H4 (cell line): ENCODE measurements at places on chromosomes 4 and X. TPM values are rescaled to one million over a fixed set of nuclear protein-coding genes. Genes with fewer than 3 reads are reported as not detected.

SERTM2 gene
- total RNA-seq, result 0.74 and 1.5 TPM in 2 replicates

CXCL1 gene
- total RNA-seq, result not detected in 2 replicates

GIMD1 gene
- total RNA-seq, result not detected in 2 replicates

CBLL2 gene
- total RNA-seq, result not detected in 2 replicates

PF4V1 gene
- not detected in 2 replicates for total RNA-seq

HSFX1 gene
- not detected in 2 replicates for total RNA-seq

PALLD gene
- total RNA-seq, result 82.3 and 92.1 TPM in 2 replicates

- no peak for DNase-seq
Measured at GRCh38 chrX:124737771-124738170, 391.4 kb downstream of the SH2D1A start.

- DNase-seq, result no peak
Measured at GRCh38 chr4:6124386-6125102, 75.8 kb downstream of the JAKMIP1 start.

GRCh38 chr4:131721883-131722282 lies 1427.2 kb upstream of the PCDH10 start:
- no peak for DNase-seq

DNA sequence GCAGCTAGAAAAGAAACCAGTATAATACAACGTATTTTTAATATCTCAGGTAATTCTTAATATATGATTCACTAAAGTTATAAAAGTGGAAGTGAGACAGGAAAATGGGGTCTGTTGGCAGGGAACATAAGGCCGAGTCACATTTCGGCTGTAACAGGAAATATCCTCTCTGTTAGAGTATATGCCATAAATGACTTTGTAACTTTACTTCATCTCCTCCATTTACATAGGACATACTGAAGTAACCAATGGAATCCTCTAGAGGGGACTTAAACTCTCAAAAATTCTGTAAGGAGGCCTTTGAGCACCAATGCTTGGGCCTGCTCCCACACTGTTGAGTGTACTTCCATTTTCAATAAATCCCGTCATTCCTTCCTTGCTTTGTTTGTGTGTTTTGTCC lies 71.3 kb downstream of the ANKRD17 start:
- peak; percentile 13 for DNase-seq

GRCh38 chr4:6783111-6783981 lies 819 bp downstream of the KIAA0232 start:
- peak; percentile 66 for DNase-seq

GRCh38 chrX:17465201-17465600 lies 90.2 kb downstream of the NHS start:
- DNase-seq, result no peak

- no peak for DNase-seq
Measured at GRCh38 chr4:161517941-161518340, 645.9 kb downstream of the FSTL5 start.

DNA sequence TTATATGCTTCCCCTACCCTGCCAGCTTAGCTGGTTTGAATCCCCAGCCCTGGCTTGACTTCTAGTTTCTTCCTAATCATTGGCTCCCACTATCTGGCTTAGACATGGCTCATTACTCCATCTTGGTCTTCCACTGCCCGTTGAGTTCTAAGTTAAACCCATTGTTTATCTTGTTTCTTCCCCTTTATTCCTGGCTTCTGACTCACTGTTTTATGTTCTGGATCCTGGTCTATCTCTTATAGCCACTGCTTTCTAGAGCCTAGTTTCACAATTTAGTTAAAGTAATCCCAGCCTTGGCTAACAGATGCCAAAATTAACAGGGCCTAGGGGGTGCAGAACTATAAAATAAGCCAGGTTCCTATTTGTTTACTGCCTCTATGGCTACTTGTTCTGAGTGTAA lies 120.9 kb downstream of the ARHGEF9 start:
- DNase-seq, result no peak

DNA sequence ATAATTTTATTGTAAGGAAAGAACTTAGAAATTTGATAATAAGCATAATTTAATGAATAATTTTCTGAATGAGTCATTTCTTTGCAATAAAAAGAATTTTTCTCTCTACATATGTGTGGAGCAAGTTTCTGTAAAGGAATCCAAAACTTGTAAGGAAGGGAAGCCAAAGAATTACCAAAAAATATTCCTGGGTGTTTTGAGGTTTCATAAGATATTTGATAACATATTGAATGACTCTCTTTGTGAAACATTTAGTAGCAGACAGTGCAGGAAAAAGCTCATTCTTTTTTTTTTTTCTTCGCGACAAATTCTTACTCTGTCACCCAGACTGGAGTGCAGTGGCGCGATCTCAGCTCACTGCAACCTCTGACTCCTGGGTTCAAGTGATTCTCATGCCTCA lies 469.0 kb upstream of the MAGEB2 start:
- no peak for DNase-seq

GRCh38 chrX:108313669-108314068 lies 124.6 kb downstream of the COL4A6 start:
- DNase-seq, result no peak

DNA sequence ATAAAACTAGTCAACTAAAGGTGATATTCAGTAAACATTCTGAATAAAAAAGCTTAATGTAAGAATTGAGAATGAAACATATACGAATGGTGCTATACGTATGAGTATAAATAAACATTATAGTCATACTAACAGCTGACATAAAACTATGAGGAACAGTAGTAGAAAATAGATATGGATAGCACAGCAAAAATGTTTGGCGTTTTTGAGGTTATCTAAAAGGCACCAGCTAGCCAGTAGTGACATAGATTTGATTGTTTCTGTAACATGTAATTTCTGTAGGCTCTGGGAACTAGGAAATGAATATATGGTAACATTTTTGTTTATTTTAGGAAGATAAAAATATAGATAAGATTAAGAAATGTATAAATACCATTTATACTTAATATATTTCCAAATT lies 69.3 kb downstream of the SNX25 start:
- no peak for DNase-seq
